ENCODE measurements at places on chromosomes 1 and 21.
A peak's percentile ranks its signal among the peaks of the same experiment; 100 is the strongest.

DNA sequence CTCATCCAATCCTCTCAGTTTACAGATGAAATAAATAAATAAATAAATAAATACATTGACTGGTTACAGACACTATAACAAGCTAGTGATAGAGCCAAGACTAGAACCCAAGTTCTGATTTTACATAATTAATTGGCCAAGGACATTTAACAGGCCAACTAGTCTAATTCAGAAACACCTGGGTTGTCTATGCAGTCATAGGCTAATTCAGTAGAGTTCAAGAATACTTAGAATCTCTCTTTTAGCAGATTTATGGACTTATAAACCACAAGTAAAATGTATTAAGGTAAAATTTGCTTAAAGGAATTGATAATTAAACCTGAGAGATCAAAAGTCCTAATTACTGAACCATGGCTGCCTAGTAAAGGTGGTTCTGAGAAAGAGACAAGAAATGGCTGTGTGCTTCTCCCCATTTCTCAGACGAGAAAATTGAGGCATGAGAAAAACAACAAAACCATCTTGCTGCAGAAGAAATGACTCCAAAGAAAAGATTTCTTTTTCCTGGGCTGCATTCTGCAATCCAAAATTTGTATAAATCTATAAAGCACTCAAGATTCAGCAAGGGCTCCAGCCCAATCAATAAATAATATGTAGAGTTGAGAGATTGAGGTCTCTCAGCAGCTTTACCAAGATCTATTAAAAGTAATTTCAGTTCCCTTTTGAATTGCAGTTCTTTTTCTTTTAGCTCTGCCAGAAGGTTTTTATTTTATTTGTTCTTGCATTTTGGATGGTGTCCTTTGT, 98.3 kb downstream of the DUSP10 start:
- DNase-seq = no peak

- DNase-seq = no peak
These were observed 7.3 kb downstream of the OVAAL start for GRCh38 chr1:180566026-180566425.

- DNase-seq = peak; percentile 44
These were observed 145.5 kb upstream of the DMRTA2 start for GRCh38 chr1:50568782-50569181.

DNA sequence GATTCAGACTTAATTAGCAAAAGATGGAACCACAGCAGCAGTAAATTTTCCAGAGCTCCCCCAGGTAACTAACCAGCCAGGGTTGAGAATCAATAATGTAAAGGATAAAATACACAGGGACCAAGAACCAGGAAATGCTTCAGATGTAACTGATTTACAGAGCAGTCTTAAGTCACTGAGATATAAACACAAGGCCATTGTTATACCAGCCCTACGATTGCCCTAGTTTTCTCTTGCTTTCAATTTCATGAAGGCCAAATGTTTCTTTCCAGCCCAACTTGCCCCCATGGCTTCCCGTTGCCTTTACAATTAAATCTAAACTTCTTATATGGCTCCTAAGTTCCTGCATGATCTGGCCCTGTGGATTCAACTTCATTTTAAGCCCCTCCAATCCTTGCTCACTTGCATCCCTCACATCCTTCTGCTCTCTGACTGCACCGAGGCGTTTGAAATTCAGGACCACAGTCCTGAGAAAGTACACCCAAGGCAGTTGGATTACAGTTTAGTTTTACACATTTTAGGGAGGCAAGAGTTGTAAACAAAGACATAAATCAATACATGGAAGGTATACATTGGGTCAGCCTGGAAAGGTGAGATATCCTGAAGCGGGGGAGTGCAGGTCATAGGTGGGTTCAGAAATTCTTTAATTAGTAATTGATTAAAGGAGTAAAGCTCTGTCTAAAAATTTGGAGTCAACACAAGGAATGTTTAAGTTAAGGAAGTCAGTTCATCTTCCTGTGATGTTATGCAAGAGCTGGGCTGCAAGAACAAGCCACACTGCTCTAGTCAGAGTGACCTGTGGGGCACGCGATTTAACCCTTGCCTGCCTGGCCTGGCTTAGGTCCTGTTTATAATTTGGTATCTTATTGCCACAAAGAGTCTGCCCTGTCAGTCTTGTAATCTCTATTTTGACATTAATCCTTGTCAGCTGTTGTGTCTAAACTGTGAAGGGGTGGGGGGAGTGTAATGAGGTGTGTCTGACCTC, 69.9 kb upstream of the COG2 start:
- DNase-seq = no peak

- DNase-seq = no peak
These were observed 281.0 kb downstream of the SMYD3 start for GRCh38 chr1:246226041-246226440.

DNA sequence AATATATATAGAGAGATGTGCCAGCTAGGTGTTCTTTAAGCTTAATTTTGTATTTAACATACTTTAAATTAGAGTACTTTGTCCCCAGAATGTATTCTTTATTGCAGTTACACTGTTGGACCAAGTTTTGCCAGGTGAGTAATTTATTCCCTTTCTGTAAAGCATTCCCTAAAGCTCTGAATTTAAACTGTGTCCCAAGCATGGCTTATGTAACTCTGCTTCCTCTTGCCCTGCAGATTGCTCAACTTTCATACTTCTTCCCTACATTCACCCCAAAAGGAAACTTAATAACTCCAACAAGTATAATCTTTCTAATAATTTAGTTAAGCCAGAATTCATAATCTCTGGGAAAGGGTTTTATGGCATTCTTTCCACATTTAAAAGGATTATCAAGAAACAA, 5.6 kb downstream of the LYPLAL1 start:
- no peak for DNase-seq

DNA sequence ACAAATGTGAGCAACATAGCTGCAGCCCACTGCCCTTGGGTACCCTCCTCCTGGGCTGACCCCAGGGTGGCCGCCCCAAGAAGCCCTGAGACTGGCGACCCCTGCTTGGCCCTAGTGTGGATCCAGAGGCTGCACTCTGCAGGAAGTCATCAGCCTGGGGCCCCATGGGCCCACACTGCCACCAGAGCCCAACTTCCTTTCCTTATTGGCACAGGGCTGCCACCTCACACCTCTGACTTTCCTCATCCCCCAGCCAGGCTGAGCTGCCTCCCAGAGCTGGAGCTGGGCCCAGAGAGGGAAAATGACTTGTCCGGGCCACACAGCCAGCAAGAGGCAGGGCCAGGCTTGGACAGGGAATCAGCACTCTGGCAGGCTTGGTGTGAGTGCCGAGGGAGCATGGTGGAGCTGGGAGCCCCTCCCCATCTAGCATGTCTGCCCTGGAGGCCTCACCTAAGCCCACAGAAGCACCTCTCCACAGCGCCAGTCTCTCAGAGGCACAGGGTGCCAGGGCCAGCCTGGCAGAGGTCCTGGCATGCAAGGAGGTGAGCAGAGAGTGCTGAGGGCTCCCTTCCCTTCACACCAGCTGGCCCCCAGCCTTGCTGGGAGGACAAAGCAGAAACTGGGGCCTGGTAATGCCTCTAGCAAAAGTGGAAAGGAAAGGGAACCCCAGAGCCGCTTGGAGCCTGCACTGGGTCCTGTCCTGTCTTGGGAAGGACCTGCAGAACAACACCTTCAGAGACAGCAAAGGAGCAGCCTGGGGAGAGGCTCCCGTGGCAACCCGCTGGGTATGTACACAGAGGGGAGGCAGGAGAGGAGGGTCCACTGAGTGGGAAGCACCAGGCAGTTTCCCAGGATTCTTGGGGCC, 3.2 kb downstream of the RAP1GAP start:
- DNase-seq = no peak

GRCh38 chr1:181179987-181180365, 91.5 kb downstream of the IER5 start:
- no peak for DNase-seq

DNA sequence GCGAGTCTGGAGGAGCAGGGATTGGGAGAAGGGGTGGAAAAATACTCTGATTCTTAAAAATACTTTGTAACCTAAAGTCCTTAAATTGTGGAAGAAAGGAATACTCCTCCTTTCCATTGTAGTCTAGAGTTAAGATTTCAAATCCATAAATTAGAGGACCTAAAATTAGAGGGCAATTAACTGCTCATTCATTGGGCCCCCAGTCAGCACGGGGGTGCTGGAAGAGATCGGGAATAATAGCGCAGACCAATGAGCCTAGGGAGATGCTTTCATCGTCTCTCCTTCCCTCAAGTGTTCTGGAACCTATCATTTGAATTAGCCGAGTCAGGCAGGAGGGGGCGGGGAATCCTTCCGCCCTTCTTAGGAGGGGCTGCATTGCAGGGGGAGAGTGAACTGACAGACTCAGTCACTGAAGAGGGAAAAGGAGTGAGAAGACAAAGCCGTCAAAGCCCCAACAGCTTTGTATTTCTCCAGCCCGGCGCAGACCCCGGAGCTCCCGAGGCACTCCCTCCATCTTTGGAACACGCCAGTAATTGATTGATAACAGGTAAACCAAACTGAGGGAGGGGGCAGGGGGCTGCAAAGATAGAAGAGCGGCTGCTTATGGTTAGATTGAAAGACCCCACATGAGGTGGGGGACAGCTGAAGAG, at the start of gene MLLT11:
Gene MLLT11 (plus strand): TSS at position 391 of the 650 bp plus-strand sequence. CDS start 6,828 bp downstream, outside the sequence.
- no peak for DNase-seq
